ENCODE measurements at places on chromosomes 2 and 18.

DNA sequence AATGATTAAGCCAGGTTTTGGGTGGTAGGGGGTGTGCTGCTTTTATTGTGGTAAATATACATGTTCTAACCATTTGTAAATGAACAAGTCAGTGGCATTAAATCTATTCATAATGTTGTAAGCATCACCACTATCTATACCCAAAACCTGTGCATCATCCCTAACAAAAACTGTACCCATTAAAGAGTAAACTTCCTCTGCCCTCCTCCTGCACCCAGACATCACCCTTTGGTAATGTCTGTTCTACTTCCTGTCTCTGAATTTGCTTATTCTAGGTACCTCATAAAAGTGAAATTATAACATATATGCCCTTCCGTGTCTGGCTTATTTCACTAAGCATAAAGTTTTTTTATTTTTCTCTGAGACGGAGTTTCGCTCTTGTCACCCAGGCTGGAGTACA, 14.1 kb downstream of the RIF1 start:
- DNase-seq = no peak

- no peak for DNase-seq
Measured at GRCh38 chr18:32730620-32731091, 42.2 kb downstream of the KLHL14 start.

- no peak for DNase-seq
Measured at GRCh38 chr2:52253416-52253980, 1221.6 kb upstream of the NRXN1 start.

GRCh38 chr2:129803871-129804270, 175.6 kb upstream of the RAB6C start:
- no peak for DNase-seq

DNA sequence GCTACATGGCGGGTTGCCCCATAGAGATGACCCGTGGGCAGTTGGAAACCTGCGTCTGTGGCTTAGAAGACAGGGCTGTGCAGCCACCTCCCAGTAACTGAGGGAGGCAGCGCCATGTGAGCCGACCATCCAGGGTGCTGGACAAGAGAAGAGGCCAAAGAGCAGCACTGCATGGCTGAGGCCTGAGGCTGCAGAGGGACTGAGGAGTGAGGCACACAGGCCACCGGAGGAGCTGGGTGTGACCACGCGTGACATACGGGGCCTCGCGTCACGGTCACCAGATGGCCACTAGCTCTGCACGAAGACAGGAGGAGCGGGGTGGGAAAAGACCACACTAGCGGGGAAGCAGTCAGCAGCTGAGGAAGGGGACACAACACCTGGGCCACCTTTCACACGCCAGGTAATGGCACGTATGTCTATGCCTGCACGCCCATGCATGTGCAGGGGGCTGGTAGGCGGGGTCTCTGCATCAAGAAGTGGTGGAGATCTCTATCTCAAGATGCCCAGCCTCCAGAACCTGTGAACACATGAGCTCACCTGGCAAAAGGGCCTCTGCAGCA, 61.4 kb downstream of the NDUFA10 start:
- DNase-seq = no peak

DNA sequence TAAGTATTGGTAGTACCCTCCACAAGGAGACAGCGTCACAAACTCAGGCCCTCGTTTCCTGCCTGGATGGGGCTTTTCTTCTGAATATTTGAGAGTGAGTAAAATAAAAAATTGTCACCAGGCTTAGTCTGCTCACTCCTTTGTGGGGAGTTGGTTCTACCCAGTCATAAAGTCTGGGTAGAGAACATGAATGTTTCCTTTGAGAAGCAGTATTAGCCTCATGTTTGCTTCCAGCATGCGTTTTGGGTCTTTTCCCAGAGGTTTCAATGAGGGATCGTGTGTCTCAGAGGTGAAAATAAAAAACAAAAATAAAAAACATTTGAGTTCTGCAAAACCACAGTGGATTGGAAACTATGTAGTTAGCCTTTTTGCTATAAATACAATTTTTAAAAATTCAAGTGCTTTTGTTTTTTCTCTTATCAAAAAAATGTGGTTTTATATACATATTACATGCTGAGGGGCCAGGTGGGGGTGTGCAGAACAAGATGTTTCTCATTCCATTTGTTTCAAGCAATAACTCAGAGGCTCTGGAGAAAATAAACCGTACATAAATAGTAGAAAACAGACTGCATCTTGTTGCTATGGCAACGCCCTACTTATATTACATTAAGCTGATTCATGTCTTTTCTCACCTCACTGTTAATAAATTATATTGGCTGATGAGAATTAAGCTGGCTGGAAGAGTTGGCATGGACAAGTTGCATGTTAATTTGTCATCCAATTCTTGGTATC, 225.4 kb upstream of the FBXO11 start:
- no peak for DNase-seq

DNA sequence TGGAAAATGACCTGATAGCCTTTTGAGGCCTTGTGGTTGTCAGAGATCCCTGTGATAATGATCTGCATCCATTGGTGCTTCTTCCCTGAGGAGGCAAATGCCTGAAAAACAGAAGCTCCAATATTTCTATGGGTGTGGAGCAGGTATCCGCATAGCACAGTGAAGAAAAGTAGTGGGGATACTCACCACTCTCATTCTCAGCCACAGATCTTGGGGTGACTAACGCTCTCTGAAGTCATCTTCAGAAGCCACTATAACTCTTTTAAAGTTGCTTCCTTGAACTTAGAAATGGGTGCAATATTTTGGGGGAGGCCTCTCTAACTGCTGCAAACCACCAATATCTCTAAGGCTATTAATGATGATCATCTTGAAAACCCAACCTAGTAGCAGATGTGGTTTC, 46.2 kb downstream of the ARHGAP15 start:
- DNase-seq = no peak

GRCh38 chr2:170820757-170821530, 4.3 kb downstream of the GAD1 start:
- no peak for DNase-seq
